Stimulated activated CD8-positive, alpha-beta memory T cell treated with anti-CD3 and anti-CD28 coated beads, Interleukin-7, amount 100 ng/mL, for 48 hours (primary cell): ENCODE measurements at places on chromosomes 7 and 10.

- DNase-seq = no peak
Measured at GRCh38 chr10:48300556-48300955, 5.9 kb upstream of the MAPK8 start.

GRCh38 chr7:42103456-42103855 is 133.6 kb downstream of the GLI3 start:
- no peak for DNase-seq

DNA sequence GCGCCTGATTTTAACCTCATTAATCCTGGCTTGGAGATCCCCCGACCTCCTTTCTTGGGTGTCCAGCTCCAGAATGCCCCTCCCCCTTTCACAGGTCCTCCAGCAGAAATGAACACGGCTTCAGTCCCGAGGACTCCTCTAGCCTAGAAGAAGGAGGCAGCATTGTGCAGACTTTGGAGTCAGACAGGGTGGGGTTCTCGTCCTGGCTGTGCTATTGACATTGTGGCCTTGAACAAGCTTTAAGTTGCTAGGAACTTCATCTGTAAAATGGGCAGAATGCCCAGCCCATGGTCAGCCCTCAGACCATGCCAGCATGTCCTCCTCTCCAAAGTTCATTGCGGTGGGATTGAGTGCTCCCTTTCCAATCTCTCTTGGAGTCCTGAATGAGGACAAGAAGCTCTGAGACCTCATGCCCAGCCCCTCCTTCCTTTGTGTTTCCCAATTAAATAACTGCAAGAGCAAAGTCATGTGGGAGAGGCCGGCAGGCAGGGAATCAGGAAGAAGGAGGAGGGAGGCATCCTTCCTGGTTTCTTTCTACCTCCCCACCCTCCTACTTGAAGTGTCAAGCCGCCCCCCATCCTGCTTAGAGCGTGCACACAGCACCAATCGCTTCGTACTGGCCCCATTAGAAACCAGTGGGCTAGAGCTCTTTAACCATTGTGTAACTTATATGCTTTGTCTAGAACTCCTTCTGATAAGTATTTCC is 86.4 kb downstream of the RBM20 start:
- no peak for DNase-seq

GRCh38 chr7:36979810-36980248 is 255.5 kb upstream of the AOAH start:
- DNase-seq = no peak
